ENCODE measurements at places on chromosomes 16 and 17.

DNA sequence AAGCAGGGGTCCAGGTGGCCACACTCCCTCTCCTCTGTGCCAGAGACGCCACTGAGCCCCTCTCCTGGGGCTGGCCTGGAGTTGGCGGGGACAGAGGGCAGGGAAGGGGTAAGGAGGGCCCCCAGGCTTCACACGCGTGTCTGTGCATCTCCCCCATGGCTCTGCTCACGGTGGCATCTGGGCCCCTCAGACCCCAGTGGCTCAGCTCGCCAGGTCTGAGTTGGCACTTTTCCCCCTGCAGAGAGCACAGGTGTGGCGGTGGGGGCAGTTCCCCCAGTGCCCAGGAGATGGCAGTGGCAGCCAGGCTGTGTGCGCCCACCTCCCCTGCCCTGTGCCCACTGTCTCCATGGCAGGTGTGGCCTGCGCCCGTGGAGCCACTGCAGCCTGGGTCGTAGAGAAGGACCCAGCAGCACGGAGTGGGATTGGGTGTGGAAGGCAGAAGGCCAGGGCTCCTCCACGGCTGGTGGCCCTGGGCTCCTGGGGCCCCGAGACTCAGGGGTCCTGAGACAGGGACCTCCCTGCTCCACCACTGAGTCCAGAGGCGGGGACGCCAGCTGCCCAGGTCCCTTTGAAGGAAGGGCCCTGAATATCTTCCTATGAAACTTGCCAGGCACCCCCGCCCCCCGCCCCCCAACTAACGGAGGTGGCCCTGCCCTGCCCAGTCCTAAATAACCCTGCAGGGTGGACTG lies 4.3 kb upstream of the APRT start:
- peak; percentile 52 for DNase-seq

GRCh38 chr17:2237521-2237921 lies 66.1 kb downstream of the SMG6 start:
- DNase-seq: no peak

DNA sequence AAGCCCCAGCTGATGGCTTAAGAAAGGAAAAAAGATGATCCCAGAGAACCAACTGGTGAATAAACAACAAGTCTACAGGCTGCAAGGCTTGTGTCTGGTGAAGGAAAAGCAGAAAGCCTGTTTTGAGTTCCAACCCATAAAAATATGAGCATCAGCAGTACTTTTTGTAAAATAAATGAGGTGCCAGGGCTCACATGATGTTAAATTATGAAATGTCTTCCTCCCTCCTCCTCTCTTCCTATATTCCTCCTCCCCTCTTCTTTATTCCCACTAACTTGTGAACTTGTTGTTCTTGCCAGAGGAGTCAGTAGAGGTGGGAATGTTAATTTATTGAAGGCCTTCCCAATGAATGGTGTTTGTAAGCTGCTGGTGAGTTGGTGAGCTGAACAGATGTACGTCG lies 212.2 kb upstream of the CDH11 start:
- DNase-seq: no peak

DNA sequence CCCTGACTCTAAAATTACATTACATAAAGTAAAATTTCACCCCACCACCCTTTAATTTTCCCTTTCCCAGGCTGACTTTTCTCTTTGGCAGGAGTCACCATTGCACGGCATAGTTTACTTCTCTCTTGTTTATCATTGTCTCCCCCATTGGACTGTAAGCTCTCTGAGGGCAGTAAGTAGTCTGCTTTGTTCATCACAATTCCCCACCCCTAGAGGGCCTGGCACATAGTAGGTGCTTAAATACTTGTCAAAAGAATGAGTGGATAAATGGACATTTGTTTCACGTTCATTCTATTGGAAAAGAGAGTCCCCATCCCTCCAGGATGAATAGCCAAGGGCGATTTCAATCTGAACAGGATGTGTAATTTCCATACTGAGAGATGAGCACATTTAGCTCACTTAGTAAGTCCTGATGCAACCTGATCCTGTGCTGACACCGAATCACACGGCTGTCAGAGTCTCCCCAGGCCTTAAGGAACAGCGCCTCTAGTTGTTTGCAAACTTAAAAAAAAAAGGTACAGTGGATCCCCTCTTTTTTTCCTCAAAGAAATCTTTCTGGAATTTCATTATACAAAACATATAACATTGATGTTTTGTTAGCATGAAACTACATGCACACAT lies 54.0 kb downstream of the AKAP1 start:
- DNase-seq: no peak

DNA sequence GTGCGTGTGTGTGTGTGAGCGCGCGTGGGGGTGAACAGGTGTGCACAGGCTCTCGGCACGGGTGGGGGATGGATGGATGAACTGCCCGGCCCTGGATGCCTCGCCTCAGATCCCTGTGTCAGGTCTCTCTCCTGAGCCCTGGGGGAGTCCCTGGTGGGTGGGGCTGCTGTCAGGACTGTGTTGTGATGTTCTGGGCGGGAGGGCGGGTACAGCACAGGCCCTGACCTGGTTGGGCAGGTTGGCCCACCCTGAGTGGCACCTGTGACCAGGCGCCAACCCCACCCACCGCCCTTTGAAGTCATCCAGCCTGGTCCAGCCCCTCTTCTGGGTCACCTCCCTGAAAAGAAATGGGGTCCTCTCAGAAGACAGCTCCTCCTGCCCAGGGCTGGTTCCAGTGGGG lies 41.6 kb upstream of the TAC4 start:
- no peak for DNase-seq

DNA sequence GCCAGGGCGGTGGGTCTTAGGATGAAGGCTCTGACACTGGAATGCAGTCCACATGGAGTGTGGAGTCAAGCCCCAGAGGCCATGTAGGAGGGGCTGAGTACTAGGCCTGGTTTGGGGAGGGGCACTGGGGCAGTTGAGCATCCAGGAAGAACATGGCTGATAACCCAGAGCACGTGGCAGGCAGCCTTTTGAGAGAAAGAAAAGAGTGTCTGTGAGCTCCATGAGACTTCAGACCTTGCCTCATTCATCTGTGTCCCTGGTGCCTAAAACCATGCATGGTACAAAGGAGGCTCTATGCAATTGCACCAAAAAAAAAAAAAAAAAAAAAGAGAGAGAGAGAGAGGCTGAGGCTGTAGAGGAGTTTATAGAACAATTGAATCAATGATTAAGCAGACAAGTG lies 14.6 kb downstream of the SLC46A1 start:
- no peak for DNase-seq

DNA sequence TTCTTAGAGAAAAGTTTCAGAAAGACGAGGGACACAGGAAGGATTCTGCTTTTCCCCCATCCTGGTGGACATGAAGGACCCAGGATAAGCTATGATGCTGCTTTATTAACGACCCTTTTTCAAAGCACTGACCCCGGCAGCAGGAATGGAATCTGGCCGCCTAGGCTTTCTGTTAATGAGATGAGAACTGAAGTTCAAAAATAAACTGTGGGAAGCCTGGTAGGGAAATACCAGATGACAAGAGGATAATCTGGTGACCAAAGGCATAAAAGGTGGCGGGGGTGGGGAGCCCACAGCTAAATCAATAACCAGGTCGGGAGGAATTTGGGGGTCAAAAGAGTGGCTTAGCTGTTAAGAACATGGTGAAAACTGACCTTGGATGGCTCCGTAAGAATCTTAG lies 171.0 kb downstream of the XYLT1 start:
- no peak for DNase-seq

DNA sequence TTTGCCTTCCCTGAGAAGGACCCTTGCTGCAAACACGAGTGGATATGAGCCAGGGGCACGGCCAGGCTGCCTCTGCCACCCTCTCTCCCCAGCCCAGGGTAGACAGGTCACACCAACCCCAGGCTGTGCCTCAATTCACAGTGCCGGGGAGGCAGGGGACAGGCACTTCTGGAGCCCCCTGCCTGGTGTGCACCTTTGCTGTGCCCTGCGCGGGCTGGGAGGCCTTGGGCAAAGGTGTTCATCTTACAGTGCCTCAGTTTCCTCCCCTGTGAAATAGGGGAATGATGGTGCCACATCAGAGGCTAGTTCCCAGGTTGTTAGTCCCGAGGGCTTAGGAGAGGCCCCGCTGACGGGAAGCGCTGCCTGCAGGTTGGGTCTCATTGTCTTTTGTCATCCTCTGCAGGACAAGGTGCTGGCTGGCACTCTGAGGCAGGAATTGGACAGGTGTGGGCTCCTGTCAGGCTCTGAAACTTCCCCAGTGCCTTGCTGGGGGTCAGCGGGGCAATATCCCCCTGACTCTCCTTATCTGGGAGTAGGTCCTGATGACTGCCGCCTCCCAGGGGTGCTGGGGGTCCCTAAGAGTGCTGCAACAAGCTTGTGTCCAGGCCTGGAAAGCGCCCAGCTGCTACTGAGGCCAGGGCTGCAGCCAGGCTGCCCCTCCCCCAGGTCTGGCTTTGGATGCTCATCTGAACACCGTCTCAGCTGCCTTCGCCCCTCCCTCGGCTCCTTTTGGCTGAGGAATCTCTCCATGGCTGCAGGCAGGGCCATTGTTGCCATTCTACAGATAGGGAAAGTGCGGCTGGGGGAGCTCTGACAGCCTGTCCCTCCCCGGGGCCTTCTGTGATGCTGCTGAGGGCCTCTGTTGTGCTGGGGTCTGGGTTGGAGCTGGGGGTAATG lies 3.1 kb downstream of the PRSS21 start:
- DNase-seq: no peak

- no peak for DNase-seq
These were observed 24.0 kb downstream of the PRKCB start for GRCh38 chr16:23859713-23860269.

DNA sequence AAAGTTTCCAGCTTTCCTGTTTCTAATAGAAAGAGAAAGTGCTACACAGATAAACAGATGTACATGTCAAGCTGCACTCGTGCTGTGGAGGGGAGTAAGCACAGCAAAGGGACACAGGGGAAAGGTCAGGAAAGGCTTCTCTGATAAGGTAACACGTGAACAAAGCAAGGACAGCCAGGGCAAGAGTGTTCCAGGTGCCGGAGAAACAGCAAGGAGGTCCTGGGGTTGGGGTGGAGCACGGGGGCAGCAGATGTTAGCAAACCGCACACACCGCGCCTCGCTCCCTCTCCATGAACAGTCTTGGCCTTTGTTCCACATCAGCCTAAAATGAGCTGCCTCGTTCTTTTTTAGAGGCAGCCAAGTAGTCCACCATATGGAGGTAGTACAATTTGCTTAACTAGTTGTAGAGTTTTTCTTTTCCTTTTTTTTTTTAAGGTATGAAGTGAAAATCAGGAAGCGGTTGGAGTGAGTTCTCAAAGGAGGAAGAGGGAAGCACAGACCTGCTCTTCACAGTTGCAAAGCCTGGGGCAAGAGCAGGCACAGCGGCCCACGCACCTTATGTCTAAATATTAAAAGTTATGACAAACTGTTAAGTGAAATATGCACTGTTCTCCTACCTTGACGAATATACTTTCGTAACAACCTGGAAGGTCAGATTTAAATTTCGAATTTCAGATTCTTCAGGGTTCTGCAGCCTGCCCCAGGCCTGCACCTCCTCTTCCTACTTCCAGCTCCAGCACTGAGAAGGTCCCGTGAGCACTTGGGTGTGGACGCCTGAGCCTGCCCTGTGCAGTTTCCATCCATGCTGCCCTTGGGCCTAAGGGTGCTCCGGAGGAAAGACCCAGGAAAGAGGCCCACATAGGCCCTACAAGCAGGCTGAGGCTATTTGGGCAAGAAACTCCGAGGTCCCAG lies 41.5 kb upstream of the RPH3AL start:
- DNase-seq: no peak

DNA sequence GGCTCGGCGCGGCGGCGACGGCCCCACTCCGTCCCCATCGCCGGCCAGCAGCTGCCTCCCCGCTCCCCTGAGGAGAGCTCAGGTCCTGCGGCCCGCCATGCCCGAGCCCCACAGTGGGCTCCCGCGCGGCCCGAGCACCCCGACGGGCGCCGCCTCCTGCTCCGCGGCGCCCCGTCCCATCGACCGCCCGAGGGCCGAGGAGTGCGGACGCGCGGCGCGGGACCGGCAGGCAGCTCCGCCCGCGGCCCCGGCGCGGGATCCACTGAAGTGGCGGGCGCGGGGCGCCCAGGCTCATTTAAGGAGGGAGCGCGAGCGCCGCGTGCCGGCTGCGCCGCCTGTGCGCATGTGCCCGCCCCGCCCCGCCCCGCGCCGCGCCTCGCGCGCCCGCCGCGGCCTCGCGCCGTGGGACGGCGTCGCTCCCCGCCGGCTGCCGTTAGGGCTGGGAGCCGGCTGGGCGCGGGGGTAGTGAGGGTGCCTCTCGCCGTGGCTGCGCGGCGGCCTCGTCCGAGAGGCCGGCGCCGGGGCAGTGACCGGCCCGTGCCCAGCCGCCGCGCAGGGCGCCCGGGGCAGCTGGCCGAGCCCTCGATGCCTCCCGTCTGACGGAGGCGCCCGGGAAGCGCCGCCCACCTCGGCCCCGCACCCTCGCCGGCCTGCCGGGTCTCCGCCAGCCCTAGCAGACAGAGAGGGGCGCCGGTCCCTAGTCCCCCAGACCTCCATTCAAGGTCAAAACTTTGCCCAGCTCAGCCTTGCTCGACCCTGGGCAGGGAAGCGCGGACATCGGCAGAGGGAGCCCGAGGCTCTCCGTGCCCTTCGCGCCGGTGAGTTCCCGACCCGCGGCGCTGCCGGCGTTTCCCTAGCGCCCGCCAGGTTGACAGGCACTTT lies at the start of gene NETO2:
TSS of gene NETO2 (minus strand) at position 269 of the 882 bp plus-strand sequence. CDS start 333 bp downstream, outside the sequence.
- DNase-seq: peak; percentile 31

GRCh38 chr17:19812407-19812806 lies 55.3 kb downstream of the ULK2 start:
- DNase-seq: peak; percentile 9

DNA sequence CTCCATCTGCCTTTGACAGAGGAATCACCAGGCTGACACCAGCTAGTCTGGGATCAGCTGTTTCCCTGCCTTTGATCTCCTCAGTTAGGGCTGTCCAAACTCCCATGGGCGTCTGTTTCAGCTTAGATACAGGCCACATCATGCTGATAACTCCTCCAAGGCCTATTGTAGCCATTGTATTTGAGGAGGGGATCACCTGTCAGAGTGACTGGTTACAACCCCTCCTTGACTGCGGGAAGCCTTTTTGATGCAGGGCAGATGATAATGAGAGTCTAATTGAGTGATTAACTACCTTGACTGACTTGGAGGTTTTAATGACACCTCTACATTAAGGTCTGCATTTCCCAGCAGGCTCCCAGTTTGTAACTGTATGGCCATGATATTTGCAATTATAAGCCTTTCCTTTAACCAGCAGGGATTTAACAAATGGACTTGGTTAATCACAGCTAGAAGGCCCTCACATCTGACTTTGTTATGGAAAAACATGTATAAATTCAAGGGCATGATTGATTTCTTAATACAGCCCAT lies 863.5 kb downstream of the KCNJ2 start:
- no peak for DNase-seq

- no peak for DNase-seq
These were observed 44.3 kb downstream of the LCMT1 start for GRCh38 chr16:25155553-25156460.

DNA sequence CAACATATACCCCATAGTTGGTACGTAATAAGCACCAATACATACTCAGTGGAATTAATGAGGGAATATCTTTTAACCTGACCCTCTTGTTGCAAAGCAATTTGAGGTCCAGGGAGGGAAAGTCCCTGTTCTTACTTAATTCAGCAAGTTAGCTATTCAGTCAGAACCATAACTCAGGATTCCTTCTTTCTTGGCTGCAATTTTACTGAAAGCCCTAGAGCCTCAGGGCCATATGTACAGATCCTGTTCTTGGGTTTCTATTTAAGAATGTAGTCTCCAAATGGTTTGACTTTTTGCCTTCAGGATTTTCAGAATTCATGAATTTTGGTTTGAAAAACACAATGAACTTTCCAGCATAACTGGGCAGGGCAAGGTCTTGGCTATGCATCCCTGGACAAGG lies 436.5 kb downstream of the HS3ST4 start:
- no peak for DNase-seq

GRCh38 chr17:75130632-75131277 lies 787 bp downstream of the NT5C start:
- DNase-seq: peak; percentile 48

- no peak for DNase-seq
These were observed 868.3 kb downstream of the CDH11 start for GRCh38 chr16:64253525-64253924.

- no peak for DNase-seq
These were observed 4.9 kb downstream of the NQO1 start for GRCh38 chr16:69721441-69721957.
